Activated T-helper 1 cell treated with anti-CD3 and anti-CD28 coated beads, Interleukin-2, amount 50 U/mL, for 16 hours (primary cell): ENCODE measurements at places on chromosomes 5 and 9.

DNA sequence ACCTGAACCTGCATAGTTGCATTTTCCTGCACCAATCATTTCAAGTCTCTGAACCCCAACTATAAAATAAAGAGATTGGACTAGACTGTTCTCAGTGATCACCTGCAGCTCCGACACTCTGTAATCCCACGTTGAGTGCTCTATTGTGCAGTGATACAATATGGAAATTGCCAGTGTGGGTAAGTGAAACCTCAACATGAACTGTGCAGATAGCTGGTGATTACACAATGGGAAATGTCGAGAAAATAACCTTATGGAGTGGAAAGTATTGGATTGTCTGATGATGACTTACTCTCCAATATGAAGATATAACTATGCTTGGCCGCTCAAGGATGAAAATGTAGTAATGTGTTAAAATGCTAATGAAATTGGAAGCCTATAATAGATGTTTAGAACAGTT lies 293.1 kb upstream of the BRINP1 start:
- DNase-seq = no peak

DNA sequence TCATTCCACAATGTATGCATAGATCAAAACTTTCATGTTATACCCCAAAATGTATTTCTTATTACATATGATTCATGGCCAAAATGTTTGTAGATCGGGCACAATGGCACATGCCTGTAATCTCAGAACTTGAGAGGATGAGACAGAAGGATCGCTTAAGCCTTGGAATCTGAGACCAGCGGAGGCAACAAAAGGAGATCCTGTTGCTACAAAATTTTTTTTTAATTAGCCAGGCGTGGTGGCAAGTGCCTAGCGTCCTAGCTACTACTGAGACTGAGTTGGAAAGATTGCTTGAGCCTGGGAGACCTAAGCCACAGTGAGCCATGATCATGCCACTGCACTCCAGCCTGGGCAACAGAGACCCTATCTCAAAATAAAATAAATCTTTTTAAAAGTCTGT lies 89.9 kb downstream of the MAPKAP1 start:
- DNase-seq = no peak

- DNase-seq = no peak
Measured at GRCh38 chr9:114524247-114524681, 19.0 kb upstream of the WHRN start.

GRCh38 chr5:118862596-118862995 lies 125.8 kb downstream of the DTWD2 start:
- DNase-seq = no peak

- DNase-seq = no peak
Measured at GRCh38 chr5:163330723-163331668, 106.4 kb upstream of the CCNG1 start.

DNA sequence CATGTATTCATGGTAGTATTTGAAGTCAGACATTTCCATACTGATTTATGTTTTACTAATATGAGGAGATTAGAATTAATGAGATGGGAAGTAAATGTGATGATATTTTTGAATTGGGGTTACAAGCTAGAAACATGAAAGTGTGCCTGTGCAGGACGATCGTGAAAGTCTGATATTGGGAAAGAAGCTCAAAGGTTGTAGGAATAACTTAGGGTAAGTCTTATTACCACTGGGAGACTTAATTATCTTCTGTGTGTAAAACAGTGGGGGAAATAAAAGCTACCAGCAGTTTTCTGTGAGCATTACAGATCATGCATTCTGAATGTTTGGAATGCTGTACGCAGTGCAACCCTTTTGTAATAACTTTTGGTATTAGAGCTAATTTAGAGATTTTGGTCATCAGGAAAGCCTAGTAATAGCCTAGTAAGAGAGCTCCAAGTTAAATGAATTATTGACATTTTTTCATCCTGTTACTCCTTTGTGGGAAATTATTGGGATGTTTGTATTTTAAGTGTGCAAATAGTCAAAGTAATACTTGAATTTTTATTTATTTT lies 153.9 kb downstream of the PCSK5 start:
- no peak for DNase-seq

DNA sequence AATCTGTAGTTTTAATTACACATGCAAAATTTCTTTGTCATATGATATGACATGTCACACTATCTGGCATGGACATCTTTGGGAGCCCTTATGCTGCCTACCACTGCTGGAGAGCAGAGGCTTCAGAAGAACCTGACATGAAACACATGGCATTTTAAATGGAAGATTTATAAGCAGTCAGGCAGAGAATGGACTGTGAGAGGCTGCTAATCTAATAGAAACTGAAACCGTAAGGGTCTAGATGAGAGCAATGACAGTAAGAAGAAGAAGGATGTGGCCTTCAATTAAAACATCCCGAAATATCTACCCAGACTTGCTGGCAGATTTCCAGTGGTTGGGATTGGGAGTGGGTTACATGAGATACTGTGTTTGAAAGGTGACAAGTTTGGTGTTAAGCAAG lies 149.8 kb downstream of the MACIR start:
- DNase-seq = no peak

GRCh38 chr9:134887686-134888602 lies 7.3 kb downstream of the FCN2 start:
- no peak for DNase-seq

DNA sequence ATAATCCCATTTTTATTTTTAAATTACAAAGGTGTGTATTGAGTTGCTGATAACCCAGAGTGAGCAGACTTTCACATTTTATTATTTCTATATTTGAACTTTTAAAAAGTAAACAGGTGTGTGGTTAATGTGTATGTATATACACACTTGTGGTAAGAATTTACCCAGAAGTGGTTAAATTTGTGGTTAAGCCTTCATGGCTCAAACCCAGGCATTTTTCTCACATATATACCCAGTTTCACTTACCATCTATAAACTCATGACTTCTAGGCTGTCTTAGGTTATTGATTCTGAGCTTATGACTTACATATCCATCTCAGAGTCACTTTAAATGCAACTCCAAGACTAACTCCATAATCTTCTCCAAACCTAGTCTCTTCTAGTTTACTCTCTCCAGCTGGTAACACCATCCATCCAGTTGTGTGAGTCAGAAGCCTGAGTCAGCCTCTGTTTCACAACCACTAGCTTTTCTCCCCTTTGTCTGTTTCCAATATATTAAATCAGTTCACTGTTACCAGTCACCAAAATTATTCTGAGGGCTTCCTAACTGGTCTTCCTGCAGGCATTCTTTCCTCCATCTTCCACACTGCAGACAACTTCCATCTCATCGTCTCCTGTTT lies 20.2 kb downstream of the ZBED3 start:
- DNase-seq = no peak

- DNase-seq = no peak
Measured at GRCh38 chr5:84131372-84131771, 253.3 kb downstream of the EDIL3 start.

- no peak for DNase-seq
Measured at GRCh38 chr5:102998224-102998623, 121.7 kb downstream of the GIN1 start.

GRCh38 chr5:138983984-138984383 lies 108.8 kb upstream of the LRRTM2 start:
- no peak for DNase-seq
